ENCODE measurements at places on chromosomes 7 and 10.

GRCh38 chr7:52648872-52649271, 386.6 kb upstream of the POM121L12 start:
- no peak for DNase-seq

DNA sequence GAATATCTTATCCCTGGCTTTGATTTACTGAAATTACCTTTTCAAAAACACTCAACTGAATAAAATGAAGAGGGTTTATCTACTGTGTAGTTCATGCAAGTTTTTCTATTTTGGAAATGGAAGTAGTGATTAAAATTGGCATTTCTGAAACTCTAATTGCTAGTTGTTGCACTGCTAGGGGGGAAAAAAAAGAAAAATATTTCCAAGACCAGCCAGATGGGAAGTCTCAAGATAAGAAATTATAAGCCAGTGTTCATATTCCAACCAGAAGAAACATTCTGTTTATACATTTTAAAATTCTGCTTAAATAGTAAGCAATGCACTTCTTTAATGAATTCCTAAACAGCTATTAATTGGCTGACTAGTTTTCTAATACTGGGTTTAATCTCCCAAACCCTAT, 9.4 kb upstream of the ADO start:
- no peak for DNase-seq

DNA sequence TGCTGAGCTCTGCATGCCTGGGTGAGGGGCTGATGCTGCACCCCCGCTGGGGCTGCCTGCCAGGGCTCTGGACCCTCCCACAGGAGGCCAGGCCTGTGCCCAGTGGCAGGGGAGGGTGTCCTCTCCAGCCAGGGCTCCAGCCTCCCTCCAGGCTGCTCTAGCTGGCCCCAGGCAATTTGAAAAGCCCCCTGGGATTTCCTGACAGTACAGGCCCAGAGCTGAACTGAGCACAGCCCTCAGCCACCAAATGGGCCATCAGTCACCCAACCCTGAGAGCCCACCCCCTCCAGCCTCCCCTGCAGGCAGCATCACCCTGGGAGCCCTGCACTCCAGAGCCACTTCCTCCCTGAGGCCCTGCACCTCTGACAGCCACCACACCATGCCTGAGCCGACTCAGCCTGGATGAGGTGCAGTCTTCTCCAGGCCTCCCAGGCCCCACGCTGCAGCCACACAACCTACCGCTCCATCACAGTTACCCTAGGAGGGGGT, 101.8 kb upstream of the RET start:
- no peak for DNase-seq

DNA sequence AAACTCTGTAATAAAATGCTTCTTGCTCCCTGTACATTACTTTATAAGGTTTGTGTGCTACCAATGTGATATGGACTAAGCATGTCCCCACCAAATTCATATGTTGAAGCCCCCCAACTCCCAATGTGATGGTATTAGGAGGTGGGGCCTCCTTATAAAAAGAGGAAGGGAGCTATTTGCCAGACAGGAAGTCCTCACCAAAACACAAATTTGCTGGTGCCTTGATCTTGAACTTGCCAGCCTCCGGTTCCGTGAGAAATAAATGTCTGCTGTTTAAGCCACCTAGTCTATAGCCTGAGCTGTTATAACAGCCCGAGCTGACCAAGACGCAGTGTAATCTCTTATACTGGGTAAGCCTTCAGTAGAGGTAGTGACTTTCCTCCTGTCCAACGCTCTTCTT, 114.5 kb downstream of the INHBA start:
- no peak for DNase-seq

- DNase-seq = no peak
These were observed 7.8 kb upstream of the PPP2R2D start for GRCh38 chr10:131892806-131893675.

DNA sequence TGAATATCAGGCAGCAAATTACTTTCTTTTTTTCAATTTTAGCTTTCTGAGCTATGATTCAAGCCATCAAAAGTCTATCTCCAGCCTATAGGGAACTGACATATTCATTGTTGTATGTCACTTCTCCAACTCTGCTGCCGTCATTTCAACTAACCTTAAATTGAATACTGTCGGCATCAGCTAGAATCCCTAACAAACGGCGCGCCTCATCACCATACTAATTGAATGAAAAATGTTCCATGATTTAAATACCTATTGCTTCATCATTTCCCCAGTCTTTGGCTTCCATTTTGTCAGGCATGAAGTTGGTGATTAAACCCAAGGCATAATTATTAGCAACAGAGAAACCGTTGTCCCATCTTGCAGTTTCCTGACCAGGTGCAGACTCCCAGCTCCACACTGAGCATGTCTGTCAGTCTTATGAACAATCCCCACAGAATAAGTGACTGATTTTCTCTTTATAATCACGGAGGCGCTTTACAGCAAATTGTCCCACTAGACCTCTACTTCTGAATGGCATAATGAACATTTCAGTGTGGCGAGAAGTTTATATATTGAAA, 83.5 kb upstream of the NPY start:
- DNase-seq = no peak

DNA sequence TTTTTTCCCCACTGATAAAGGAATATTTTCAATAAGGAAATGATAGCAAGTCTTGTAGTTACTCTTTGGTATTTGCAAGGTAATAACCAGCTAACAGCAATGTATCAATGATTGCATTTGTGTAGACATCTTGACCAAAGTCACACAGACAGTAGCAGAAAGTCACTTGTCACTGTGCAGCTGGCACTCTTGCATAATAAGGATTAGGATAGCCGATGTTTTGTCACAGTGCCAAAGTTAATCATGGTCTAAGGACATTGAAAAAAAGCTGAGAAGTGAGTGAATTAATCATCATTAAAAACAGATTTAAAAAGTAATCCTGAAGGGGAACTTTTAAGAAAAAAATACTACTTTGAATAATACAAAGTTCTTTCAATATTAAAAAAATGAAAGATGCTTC, 834.3 kb upstream of the C7orf33 start:
- no peak for DNase-seq

GRCh38 chr7:134046594-134047128, 80.5 kb upstream of the LRGUK start:
- no peak for DNase-seq

GRCh38 chr7:98137826-98138151, 31.1 kb downstream of the LMTK2 start:
- DNase-seq = peak; percentile 37

DNA sequence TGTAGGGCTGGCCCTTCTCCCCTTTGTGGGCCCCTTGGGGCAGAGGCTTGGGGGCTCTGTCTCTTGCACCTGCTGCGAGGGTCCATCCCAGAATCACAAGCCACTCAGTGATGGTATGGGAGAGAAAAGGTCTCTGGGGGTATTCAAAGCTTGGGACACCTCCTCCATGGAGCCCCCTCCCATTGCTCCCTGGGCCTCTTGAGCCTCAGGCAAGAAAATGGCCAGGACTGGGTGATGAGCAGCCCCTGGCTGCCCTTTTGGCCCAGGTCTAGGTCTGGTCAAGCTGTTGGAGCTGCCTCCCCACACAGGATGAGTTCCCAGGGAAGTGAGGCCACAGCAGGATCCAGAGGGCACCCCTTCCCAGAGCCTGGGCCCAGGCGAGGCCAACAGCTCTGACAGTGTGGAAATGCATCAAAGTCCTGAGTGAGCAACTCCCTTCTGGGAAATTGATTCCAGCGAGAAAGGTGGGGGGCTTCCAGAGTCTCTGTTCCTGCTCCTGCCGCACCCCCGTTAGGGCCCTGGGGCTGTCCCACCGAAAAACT, 3.4 kb upstream of the MYL7 start:
- DNase-seq = no peak

DNA sequence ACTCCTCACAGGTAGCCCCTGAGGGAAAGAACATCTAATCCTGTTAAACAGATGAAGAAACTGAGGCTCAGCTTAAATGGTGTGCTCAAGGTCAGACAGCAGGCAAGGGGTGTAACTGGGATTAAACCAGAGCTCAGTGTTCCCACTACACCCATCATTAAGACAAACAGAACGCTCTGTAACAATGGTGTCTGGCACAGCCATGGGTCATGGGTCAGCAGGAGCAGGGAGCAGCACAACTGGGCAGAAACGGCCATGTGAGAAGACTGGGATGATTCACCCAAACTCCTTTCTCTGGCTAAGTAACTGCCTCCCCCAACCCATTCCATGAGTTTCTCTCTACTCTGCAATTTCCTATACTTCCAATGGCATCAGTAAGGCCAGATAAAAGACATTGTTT, 85.5 kb upstream of the PDE1C start:
- no peak for DNase-seq

DNA sequence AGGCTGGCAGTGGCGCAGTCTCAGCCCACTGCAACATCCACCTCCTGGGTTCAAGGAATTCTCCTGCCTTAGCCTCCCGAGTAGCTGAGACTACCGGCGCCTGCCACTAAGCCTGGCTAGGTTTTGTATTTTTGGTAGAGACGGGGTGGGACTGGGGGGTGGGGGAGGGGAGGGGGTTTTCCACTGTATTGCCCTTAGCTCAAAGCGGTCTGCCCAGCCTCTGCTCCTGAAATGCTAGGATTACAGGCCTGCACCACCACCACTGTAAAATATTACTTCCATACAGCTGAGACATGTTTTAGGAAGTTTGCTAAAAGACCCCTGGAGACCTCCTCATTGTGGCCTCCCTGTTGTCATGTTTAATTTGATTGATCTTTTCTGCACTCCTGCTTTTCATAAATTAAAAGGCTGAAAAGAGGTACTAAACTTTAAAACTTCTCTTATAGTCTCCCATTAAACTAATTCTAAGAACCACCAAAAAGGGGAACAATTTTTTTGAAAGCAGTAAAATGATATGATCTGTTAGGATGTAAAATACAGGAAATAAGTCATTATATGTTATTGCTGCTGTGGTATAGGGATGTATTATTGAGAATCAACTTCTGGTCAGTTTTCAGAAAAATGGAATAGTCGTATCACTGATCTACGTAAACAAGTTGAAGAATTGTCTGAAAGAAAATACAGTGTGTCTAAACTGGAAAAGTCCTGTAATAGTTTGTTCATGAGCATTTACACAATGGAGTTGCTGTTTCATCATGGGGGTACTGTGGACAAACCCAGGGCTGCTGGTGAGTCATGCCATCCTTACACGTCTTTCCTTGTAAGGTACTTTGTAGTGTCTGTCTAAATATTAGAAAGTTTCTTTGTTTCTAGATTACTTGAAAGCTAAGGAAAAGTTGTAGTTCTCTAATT, 72.9 kb upstream of the TMEM248 start:
- DNase-seq = peak; percentile 80

GRCh38 chr7:36188906-36189305, 35.9 kb downstream of the EEPD1 start:
- DNase-seq = no peak

- no peak for DNase-seq
These were observed 314.3 kb upstream of the PRKCQ start for GRCh38 chr10:6894405-6894804.

- no peak for DNase-seq
These were observed 329.6 kb upstream of the NRP1 start for GRCh38 chr10:33664070-33664469.

DNA sequence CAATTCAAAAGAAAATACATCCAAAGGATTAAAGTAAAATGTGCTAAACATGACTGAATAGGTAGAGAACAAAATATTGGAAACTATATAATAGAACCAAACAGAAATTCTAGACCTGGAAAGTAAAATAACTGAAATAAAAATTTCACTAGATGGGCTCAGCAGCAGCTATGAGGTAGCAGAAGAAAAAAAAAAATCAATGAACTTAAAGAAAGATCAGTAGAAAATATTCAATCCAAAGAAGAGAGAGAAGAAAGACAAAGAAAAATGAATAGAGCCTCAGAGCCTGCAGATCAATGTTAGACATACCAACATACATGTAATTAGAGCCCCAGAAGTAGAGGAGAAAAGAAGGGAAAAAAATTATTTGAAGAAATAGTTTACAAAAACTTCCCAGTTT, 129.6 kb upstream of the RNF32 start:
- no peak for DNase-seq

GRCh38 chr7:1767524-1767923, 97.4 kb downstream of the ELFN1 start:
- no peak for DNase-seq

DNA sequence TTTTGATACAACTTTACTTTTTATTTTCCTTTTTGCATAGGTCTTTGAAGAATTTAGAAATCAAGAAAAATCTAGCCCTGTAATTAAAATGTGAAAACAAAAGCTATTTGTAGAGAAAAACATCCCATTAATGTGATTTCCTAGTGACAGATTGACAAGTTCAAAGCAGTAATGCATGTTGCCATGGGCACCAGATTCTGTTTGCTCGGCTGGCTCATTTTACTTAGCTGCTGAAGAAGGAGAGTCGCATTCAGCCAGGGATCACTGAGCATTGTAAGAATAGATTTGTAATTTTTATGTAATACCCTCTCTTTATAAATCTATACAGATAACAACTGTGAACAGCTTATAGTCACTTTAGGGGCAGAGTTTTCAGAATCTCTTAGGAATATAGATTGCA, 28.5 kb downstream of the DNAJB9 start:
- no peak for DNase-seq

DNA sequence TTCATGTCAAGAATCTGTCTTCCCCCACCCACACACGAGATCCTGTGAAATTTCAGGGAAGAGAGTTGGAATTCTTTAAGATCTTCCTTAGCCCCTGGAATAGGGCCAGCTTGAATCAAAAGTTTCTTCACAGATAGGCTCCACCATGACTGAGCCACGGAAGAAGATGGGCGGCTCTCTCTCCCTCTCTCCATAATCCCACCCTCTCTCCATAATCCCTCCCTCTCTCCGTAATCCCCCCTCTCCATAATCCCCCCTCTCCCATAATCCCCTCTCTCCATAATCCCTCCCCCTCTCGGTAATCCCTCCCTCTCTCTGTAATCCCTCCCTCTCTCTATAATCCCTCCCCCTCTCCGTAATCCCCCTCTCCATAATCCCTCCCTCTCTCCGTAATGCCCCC, 20.4 kb downstream of the SHH start:
- no peak for DNase-seq

GRCh38 chr7:114229246-114229645, 185.4 kb upstream of the FOXP2 start:
- no peak for DNase-seq

- no peak for DNase-seq
These were observed 199.7 kb downstream of the TNS3 start for GRCh38 chr7:47382200-47382599.

- no peak for DNase-seq
These were observed 55.5 kb downstream of the AOAH start for GRCh38 chr7:36668750-36669149.

DNA sequence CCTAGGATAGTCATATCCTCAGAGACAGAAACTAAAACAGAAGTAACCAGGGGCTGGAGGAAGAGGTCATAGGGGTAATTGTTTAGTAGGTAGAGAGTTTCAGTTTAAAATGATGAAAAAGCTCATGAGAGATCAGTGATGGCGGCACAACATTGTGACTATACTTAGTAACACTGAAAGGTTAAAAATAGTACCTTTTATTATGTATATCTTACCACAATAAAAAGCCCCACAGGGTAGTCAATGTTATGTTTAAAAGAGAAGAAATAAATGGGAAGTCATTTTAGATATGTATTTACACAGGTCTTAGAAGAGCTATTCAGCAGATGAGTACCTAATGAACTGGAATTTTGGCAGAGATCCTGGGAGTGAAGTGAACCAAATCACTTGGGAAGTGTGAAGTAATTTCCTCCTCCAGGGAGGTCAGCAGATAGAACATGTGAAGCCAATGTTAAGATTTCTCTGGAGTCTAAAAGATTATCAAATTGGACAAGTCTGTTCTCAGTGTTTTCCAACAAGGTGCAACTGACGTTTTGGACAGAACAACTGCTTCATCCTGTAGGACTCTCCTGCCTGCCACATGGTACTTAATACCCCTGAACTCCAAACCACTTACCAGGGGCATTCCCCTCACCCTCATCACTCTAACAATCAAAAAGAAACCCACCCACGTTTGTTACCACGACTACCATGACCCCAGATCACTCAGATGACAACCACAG, 6.4 kb downstream of the CDCA7L start:
- no peak for DNase-seq

GRCh38 chr7:78377532-78377931, 579.0 kb downstream of the PHTF2 start:
- no peak for DNase-seq
